ENCODE measurements at places on chromosomes 4 and X. TPM values are rescaled to one million over a fixed set of nuclear protein-coding genes. Genes with fewer than 3 reads are reported as not detected.

DNA sequence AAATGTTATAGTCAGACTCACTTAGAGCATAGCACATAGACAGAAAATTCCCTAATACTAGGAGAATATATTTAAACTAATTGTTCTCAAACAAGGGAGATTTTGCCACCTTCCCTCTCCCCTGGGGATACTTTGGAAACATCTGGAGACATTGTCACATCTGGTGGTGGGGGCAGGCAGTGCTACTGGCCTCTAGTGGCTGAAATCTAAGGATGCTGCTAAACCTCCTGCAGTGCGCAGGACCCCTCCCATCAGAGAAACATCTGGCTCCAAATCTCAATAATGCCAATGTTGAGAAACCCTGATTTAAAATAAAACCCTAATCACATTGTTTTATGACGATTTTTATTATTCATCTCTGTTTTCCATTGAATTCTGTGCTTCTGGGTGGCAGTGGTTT is 244.9 kb downstream of the FRMPD4 start:
- DNase-seq = no peak

- DNase-seq = no peak
These were observed 5.5 kb downstream of the INPP4B start for GRCh38 chr4:142840516-142841123.

GRCh38 chr4:2368746-2369437 is 49.6 kb downstream of the ZFYVE28 start:
- DNase-seq = no peak

- DNase-seq = no peak
These were observed 253.7 kb downstream of the NAP1L3 start for GRCh38 chrX:93419642-93420041.

- DNase-seq = no peak
These were observed 579.1 kb downstream of the SPOCK3 start for GRCh38 chr4:166655231-166655630.

- no peak for DNase-seq
These were observed 42.7 kb downstream of the CNOT6L start for GRCh38 chr4:77776182-77777134.

DNA sequence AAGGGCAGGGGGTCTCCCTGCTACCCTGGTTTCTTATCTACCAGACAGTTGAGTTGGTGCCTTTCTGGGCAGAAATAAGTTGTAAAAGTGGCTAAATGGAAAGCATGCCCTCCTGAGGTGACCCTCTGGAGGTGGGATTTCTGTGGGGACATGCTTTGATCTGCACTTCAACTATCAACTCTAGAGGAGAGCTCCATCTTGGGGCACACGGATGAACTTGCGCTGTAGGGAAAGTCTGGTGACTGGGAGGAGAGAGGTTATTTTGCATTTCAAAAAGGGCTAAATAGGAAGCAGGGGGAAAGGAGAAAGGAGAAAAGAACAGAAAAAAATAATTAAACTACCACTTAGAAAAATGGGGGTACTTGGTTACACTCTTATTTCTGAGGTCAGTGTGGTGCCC is 12.7 kb upstream of the RHOXF2B start:
- no peak for DNase-seq

GRCh38 chr4:183503497-183504063 is 1.3 kb upstream of the ING2 start:
- no peak for DNase-seq

DNA sequence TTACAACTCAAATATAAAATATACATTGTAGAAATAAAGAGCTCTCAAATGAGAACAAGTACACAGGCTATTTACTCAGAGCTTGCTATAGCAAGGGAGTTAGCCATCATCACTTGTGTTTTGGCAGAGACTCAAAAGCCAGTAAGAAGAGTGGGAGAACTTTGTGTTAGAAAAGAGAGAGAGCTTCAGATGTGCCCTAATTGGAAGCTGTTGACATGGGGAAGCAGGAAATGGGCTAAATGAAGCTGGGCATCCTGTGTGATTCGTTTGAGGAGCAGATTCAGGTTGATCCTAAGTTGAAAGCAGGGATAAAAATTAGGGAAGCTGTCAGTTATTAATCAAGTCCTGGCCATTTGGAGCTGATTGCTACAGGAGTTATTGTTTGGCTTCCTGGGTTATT is 207.4 kb upstream of the MAOA start:
- DNase-seq = no peak

DNA sequence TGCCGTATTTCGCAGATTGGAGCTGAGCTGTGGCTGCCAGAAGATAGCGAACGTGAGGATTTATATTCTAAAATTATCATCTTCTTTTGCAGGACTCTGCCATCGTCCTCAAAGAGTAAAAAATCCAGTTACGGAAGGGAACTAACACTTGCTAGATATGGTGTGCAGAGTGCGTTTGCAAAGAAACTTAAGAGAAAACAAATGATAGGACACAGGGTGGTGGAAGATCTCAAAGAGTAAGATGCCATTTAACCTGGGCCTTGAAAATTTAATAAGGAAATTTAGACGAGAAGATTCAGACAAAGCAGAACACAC is 566 bp downstream of the LARP7 start:
- DNase-seq = no peak

- no peak for DNase-seq
These were observed 117.7 kb upstream of the TMEM150C start for GRCh38 chr4:82679531-82679930.

- no peak for DNase-seq
These were observed 146.8 kb downstream of the PPP3CA start for GRCh38 chr4:101200561-101200960.

- DNase-seq = no peak
These were observed 2.2 kb downstream of the GRID2 start for GRCh38 chr4:92305878-92306520.

DNA sequence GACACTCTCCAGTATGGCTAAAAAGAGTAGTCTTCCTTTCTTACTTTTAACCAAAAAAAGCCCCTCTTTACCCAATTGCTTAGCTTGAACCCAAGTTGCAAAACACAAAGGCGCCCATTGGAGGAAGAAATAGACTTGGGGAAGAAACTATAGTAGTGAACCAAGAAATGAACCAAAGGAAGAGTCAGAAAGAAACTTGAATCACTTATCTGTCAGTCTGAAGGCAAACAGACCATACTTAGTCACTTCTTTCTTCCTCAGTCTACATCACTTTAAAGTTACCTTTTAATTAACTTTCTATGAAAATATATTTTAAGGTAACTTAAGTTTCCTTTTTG is 161.4 kb upstream of the GIMD1 start:
- DNase-seq = no peak

DNA sequence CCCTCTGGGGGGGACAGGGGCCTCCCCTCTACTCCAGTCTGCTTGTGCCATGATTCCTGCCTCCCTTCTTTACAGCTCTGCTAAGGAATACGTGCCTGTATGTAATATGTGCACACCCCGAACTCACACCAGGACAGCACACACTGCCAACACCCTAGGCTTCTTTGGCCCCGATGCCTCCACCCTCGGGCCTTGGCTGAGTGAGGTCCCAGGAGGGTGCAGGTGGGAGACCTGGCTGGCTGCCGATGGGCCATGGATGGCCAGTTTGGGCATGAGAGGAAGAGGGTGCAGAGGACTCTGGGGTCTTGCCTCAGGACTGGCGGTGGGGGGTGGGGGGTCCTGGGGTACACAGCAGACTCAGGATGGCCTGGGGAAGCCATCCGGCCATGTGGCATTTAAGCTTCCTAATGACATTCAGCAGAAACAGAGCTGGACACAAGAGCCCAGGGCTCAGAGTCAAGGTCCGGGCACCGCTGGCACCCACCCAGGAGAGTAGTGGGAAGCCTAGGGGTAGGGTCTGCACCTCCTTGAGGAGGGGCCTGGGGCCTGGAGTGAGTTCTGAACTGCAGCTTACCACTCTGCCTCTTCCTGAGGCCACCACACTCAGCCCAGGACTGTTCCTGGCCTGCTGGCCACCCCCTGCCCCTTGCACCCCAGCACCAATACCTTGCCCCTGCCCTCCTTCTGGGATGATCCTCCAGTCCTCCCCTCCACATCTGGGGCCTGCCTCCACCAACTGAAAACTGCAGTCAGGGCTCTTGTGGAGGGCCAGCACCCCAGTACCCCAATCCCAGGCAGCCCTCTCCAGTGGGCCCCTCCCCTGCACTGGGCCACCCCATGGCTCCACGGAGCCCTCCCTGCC is 2.1 kb upstream of the PCGF3 start:
- no peak for DNase-seq

DNA sequence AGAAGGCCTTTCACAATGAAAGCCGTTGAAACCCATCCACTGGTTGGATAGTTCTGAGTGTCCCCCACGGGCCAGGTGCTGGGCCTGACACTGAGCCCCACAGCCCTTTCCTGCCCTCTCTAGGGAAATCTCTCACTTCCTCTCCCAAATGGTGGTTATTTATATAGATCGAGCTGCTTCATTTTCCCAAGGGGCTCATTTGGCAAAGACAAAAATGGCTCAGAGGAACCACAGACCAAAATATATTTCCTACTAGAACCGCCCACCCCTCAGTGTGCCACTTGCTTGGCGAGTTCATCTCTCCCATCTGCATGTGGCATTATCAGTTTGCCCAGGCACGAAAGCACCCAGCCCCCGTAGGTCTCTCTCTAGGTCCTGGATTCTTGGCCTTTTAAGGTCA is 53.3 kb upstream of the STIM2 start:
- DNase-seq = no peak

DNA sequence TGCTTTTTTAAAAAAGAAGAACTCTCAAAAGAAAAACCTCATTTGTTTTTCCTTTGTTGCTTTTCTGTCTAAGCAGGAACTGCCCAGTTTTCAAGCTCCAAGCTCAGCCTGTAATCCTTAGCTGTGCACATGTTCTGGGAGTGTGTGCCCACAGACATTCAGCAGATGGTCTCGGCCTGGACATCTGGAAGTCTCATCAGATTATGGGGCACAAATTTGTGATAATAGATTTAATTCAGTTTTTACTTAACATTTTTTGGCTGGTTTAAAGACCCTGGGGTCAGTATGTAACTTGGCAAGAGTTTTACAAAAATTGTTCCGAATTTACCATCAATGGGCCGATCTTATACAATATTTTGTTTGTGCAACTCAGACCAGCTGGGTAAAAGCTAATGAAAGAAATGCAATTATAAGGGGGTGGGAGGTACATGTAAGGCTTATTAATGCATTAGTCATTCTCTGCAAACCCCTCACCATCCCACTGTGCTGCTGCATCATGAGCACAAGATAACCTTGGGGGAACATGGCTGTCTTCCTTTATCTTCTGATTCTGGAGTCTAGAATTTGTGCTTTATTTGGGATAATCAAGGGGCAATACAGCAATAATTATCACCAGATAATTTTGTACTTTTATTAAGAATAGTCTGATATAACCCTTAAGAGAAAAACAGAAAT is 86.9 kb upstream of the PHOX2B start:
- DNase-seq = no peak

GRCh38 chr4:153962311-153963039 is 173.6 kb upstream of the SFRP2 start:
- no peak for DNase-seq

DNA sequence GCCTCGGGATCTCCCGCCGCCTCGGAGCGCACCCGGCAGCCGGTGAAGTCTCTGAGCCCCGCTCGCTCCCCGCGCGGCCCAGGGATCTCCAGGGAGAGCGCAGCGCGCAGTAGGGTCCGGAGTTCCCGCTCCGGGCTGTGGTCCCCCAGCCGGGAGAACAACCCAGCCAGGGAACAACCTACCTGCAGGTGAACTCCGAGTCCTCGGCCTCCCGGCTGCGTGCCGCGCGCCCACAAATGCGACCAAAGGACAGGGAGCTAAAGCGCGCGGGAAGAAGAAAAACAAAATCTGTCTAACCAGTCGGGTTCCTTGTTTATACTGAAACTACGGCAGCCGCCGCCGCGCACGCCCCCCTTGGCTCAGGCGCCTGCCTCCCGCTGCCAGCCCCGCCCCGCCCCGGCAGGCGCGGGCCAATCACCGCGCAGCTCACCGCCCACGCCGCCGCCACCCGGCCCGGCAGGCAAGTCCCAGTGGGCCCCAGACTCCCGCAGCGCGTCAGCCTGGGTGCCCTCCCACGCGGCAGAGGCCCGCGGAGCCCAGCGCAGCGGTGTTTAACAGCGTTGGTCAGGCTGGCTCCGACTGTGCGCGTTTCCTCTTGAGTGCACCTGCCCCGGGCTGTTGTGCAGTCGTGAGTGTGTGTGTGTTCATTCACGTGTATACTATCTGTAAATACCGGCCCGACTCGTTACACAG is at the start of gene RASGEF1B:
TSS of gene RASGEF1B (minus strand) at position 320 of the 693 bp plus-strand sequence. CDS start 12,399 bp downstream, outside the sequence.
- DNase-seq = peak; percentile 61

DNA sequence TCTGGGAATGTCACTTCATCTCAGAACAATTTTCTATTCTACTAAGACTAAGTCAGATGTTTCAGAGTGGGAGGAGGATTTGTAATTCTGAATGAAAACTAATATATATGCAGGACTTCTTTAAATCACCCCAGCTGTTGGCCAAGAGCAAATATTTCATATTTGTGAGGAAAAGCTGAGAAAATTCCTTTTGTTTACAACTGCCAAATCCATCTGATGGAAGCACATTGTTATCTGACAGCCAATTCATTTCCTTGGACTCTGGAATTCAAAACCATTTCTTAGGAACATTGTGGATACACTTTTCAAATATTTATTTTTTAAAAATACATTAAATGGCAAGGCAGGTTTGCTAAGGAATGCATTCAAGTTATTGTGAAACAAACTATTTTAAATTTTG is 8.0 kb downstream of the SLIT2 start:
- DNase-seq = no peak

DNA sequence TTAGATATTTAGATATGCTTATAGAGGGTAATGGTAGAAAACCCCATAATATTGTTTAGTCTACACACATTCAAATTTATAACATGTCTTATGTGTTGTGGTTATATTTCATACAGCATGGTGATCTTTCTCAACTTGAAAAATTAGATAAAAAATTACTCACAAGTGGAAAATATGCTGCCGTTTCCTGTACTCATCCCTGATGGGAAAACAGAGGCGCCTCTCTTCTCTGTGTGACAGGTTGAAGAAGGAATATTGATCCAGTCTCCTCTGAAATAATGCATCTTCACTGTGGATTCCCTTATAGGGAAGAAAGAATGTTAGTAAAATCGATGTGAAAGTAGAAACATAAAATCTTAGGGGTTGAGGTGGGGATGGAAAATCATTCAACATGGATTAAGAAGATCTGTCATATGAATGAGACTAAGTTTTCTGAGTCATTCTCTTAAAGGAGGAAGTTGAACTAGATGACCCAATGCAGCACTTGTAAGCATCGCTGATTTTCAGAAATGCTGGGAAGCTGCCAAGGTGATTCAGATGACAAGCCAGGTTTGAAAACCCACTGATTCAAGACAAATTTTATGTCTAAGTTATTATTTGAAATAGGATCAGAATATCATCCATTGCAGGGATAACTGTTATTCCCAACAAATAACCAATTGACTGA is 70.7 kb downstream of the ANKRD50 start:
- DNase-seq = no peak

The TCEAL7 gene
- polyA plus RNA-seq = 46.6 TPM

The CCKAR gene
- not detected for polyA plus RNA-seq

The PPP3CA gene
- polyA plus RNA-seq = 38.4 TPM

The SRPX gene
- 19.8 TPM for polyA plus RNA-seq

The CXCL6 gene
- 0.26 TPM for polyA plus RNA-seq

The ATP11C gene
- 37.5 TPM for polyA plus RNA-seq

The NLGN3 gene
- 4.8 TPM for polyA plus RNA-seq

The NKX3-2 gene
- 0.07 TPM for polyA plus RNA-seq

The PRICKLE3 gene
- polyA plus RNA-seq = 4.4 TPM

The SOX3 gene
- not detected for polyA plus RNA-seq

The RRH gene
- 0.46 TPM for polyA plus RNA-seq

The PDZD4 gene
- 10.6 TPM for polyA plus RNA-seq

The PRDM8 gene
- 1.4 TPM for polyA plus RNA-seq

The ADAM29 gene
- 0.01 TPM for polyA plus RNA-seq

Data from right renal pelvis (tissue), 4 donors.